Astrocyte (in vitro differentiated cells and primary cell): ENCODE measurements at places on chromosomes 7 and 10. TPM values are rescaled to one million over a fixed set of nuclear protein-coding genes. Genes with fewer than 3 reads are reported as not detected.
A peak's percentile ranks its signal among the peaks of the same experiment; 100 is the strongest.

DNA sequence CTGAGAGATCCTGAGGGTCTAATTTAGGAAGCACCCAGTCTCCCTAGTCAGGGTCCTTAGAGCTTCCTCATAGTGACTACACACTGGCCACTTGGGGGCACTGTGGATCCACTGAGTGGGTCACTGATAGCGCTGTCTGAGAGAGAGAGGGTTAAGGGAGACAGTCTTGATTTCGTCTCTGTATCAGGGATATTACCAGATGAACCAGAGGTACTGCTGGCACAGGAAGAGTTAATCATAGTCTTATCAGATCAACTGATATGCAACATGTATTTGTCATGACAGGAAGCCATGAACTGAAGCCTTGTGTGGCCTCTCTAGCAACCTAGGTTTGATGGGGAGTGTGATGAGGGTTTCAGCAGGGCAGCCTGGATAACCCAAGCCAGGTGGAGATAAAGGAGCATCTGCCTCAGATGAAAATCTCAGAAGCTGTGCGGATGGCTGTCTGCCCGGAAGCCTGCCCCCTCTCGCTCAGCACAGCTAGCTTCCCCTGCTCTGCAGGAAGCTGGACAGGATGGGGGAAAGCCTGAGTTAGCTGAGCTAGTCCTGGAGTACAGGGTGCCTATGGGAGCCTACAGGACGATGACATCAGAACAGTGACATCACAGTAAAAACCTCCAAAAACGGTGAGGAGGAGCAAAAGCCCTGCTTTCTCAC, 214.0 kb upstream of the PRSS1 start:
- peak; percentile 71 for DNase-seq

The CFAP43 gene
- 0.24 and 0.27 TPM in 2 replicates for total RNA-seq

The ZNF316 gene
- 20.5 and 22.8 TPM in 2 replicates for total RNA-seq

DNA sequence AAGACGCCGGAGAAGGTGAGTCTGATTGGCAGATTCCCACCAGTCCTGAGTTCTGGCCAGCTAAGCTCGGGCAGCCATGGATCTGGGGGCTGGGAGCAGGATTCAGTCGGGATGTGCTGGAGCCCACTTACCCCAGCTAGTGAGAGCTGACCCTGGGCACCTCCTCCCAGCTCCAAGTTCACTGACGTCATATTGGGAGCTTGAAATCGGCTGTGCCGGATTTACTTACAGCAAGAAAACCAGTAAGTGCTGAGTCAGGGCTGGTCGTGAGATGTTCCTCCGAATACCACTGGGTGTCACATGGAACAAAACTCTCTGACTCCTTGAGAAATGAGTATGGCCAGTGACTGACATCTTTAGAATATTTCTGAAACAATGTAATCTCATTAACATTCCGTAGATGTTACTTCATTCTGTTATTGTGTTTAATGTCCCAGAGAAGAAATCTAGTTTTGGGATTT, 621.2 kb downstream of the SDK1 start:
- DNase-seq, result peak; percentile 98

DNA sequence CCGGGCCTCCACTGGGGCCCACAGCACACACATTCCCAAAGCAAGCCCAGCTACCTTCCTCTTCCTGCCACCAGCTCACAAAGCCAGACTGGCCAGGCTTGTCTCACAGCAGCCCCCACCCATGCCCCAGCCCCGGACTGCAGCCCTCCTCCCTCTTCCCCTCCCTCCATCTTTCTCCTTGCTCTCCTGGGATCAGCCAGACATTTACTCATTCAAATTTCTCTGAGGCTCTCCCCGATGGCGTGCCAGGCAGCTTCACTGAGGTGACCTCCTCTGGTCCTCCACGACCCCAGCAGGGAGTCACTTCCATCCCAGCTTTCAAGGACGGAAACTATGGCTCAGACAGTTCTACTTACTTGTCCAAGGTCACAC, 187.5 kb downstream of the GRID1 start:
- DNase-seq, result no peak

The PARD3 gene
- total RNA-seq, result 35.4 and 35.9 TPM in 2 replicates

GRCh38 chr7:98745722-98746318, 124.0 kb downstream of the TMEM130 start:
- DNase-seq, result no peak

The AKR1B1 gene
- 88.9 and 114 TPM in 2 replicates for total RNA-seq

The EEPD1 gene
- 4.9 and 5.4 TPM in 2 replicates for total RNA-seq

DNA sequence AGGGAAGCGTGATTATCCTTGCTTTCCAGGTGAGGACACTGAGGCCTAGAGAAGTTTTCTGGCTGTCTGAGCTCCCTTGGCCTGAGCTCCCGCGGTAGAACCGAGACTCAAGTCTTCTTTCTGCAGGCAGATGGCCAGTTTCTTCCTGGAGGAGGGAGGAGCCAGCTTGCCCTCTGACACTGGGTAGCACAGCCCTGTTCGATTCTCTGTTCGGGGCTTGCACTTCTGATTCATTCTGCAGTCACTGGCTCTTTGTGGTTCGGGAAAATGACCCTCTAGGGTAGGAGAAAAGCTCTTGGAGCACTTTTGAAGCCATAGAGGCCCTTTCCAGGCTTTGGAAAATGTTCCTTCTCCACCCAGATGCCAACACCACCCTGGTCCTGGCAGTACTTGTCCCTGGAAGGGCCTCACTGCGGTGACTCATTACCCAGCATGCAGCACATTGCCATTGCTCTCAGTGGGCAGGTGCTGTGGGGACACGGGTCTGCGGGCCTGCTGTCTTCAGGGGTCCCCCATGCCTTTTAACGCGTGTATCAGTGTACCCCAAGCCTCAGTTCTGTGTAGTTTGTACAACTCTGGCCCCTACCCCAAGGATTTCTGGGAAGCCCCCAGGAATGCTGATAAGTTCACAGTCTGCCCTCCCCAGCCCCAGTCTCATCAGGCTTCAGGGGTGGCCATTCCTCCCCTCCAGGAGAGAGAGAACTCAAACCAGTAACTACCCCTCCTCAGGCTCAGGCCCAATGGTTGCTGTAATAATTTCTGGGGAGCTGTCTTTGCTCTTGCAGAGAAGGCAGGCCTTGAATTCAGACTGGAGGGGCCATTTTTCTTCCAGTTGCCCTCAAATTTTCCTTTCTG, 11.9 kb downstream of the CHST3 start:
- peak; percentile 76 for DNase-seq

The APBB1IP gene
- total RNA-seq, result 0.23 TPM in 1 of 2 replicates, not detected in the other

- DNase-seq, result no peak
Measured at GRCh38 chr10:44293306-44293778, 91.6 kb downstream of the CXCL12 start.

The UCN3 gene
- not detected in 2 replicates for total RNA-seq

The WNT8B gene
- not detected in 2 replicates for total RNA-seq

DNA sequence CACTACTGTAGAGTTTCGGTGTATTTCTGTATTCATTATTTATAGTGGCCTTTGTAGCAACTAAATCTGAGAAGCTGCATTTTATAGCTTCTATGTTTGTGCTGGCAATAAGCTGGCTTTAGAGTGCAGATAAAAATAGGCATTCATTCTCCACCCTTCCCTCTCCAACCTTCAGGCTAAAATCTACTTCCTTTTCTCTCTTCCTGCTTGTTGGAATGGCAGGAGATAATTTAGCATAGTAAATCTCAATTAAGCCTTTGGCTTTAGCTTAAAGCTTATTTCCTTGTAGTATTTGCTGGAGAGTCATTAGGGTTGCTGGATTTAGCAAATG, 58.5 kb downstream of the CPVL start:
- DNase-seq, result no peak

The METTL2B gene
- 30.8 and 34.5 TPM in 2 replicates for total RNA-seq

GRCh38 chr10:11601670-11602069, 9.8 kb downstream of the USP6NL start:
- DNase-seq, result no peak

DNA sequence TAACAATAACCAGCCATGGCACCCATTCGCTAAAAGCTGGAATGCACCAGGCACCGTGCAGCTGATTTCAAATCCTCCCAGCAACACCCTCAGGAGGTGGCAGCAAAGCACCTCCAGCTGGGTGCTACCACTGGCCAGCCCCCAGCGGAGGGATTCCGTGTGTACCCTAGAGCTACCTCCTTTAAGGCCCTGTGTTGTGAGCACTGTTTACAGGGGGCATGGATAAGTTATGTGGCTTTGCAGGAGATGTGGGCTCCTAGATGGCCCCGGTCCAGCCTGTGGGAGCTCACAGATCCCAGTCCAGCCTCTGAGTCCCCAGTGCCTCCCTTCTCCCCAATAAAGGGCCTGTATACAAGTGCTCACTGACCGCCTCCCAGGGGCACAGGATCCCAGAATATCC, 27.1 kb downstream of the TNRC18 start:
- no peak for DNase-seq

- DNase-seq, result peak; percentile 59
Measured at GRCh38 chr10:5317547-5318107, 47.1 kb upstream of the UCN3 start.

The HOXA2 gene
- total RNA-seq, result not detected in 2 replicates

- no peak for DNase-seq
Measured at GRCh38 chr7:82129091-82129490, 314.5 kb downstream of the CACNA2D1 start.

DNA sequence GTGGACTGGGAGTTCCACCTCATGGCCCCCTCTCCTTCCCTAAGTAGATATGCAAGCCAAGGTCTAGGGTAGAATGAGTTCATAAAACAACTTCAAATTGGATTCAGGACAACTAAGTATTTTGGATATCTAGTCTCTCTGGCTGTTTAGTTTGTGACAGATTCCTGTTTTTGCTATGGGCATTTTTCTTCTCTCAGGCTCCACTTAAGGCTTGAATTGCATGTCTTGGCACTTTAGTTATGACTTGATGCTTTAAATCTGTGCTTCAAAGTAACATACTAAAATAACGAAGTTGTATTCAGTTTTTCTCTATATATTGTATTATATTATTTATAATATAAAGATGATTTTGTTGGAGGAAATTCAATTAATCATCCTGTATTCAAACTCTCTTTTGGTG, 873.4 kb upstream of the MBL2 start:
- no peak for DNase-seq

The CC2D2B gene
- 0.18 and 0.60 TPM in 2 replicates for total RNA-seq

GRCh38 chr10:80509403-80510161, 28.1 kb upstream of the SH2D4B start:
- DNase-seq, result peak; percentile 82

The LRRTM3 gene
- 0.09 TPM in 1 of 2 replicates, not detected in the other for total RNA-seq

DNA sequence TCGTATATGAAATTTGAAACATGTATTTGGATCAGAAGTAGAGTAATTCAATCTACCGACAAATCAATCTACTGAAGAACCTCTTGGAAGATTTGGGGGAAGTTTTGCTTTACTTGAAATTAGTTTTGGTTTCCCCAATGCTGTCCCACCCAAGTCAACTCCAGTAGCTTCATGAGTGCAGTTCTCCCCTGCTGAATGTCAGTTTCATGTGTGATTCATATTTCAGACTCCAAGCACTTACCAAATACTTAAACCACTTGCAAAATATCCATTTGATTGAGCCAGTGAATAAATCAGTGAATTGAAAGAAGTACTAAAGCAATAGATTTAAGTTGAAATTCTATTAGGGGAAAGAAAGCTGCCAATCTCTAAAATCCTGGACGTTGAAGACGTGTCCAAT, 9.3 kb downstream of the CALML5 start:
- no peak for DNase-seq

DNA sequence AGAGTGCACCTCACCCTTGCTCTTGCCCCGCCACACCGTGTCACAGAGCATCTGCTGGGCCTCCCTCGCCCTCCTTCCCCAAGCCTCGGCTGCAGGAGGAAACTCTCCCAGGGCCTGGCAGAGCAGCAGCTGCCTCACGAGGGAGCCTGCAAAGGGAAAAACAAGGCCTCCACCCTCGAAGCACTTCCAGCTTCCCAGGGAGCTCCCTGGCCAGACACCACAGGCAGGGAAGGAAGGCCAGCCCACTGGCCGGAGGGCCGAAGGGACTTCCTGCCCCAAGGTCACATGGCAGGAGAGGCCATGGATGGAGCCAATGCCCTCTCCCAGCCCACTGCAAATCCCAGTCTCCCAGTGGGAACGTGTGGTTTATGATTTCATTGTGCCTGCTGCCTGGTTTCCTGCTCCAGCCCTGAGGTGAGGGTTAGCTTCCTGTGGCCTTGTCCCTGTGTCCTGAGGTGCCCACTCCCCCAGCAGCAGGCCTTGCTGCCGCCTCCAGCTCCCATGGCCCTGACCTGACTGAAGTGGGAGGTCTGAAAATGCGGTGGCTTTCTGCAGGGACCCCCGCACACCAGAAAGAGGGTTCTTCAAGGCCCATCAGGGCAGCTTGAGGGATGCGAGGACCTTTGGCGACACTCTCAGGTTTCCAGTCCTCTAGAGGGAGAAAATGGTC, 100.5 kb upstream of the PPIF start:
- DNase-seq, result no peak

The ZNF503 gene
- 11.1 and 11.9 TPM in 2 replicates for total RNA-seq

GRCh38 chr7:107213193-107213788, 44.5 kb downstream of the HBP1 start:
- DNase-seq, result no peak

DNA sequence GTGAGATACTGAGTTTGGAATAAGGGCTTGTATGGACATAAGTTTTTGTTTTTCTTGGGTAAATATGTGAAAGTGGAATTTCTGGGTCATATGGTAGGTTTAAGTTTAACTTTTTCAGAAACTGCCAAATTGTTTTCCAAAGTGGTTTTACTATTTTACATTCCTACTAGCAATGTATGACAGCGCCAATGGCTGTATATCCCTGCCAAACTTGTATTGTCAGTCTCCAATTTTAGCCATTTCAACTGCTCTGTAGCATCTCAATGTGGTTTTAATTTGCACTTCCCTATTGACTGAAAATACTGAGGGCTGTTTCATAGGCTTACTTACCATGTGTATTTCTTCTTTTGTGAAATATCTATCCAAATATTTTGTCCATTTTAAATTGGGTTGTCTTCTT, 90.5 kb upstream of the ZNF32 start:
- no peak for DNase-seq

- DNase-seq, result peak; percentile 38
Measured at GRCh38 chr7:125126376-125126775, 196.8 kb upstream of the POT1 start.

The CPA1 gene
- total RNA-seq, result not detected in 2 replicates

- DNase-seq, result no peak
Measured at GRCh38 chr10:77622889-77623291, 14.7 kb downstream of the KCNMA1 start.

DNA sequence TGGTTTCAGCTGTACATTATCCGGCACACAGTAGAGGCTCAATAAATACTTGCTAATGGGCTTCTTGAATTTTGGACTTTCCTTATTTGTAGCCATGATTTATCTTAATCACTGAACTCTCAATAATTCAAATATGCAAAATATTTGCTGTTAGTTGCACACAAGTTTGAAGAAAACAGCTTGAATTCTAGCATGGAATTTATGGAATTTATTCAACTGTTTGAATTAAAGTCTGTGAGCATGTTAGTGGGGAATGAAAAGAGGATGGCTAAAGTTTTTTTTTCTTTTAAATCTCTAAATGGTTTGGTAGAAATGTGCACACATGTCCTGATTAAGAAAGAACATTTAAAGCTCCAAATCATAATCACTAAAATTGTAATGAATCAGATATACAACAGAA, 42.5 kb downstream of the SIRT1 start:
- peak; percentile 22 for DNase-seq

The ZP3 gene
- total RNA-seq, result 1.4 and 2.6 TPM in 2 replicates

- no peak for DNase-seq
Measured at GRCh38 chr7:88167223-88167622, 52.6 kb downstream of the SRI start.
